ENCODE measurements at places on chromosomes 3 and 15. TPM values are rescaled to one million over a fixed set of nuclear protein-coding genes. Genes with fewer than 3 reads are reported as not detected.
A peak's percentile ranks its signal among the peaks of the same experiment; 100 is the strongest.

- no peak for DNase-seq
Observed at GRCh38 chr3:156760333-156760732, 65.8 kb upstream of the LEKR1 start.

- peak; percentile 82 for DNase-seq
Observed at GRCh38 chr3:160226026-160226907, 1.0 kb downstream of the C3orf80 start.

DNA sequence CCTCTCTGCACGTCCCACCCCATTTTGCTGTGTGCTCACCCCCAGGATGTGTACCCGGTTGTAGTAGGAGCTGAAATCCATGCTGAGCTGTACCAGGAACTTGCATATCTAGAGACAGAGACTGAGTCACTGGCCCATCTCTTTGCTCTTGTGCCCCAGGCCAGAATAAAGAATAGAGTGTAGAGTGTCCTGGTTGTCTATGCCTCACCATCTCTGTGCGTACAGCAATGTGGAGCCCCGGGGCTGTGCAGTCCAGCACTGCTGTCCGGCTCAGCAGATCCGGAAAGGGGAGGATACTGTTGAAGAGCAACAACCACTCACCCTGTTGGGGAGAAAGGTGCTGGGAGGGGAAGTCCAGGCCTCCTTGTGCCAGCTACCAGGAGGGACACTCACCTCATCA is 2.6 kb downstream of the DALRD3 start:
- peak; percentile 28 for DNase-seq

GRCh38 chr3:270688-271087 is 74.1 kb downstream of the CHL1 start:
- DNase-seq = no peak

GRCh38 chr3:68067314-68067713 is 412.9 kb upstream of the SUCLG2 start:
- DNase-seq = no peak

GRCh38 chr15:76533060-76533820 is 196.7 kb downstream of the ISL2 start:
- DNase-seq = no peak

DNA sequence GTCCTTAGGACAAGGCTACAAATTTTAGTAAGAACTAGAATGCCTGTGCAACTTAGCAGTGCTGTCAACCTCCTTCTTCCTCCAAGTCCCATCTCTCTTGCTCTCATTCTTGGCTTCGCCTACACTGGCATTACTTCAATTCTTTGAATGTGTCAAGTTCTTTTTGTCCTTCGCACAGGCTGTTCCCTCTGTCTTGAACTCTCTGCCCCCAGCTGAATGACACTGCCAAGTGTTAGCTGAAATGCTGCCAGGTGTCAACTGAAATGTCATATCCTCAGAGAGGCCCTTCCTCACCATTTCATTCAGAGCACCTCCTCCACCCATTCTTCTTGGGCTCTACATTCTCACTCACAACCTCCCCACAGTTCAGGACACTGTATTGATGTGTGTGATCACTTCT is 48.8 kb upstream of the PSMD6 start:
- DNase-seq = no peak

GRCh38 chr3:174973465-174973864 is 114.3 kb downstream of the NAALADL2 start:
- no peak for DNase-seq

DNA sequence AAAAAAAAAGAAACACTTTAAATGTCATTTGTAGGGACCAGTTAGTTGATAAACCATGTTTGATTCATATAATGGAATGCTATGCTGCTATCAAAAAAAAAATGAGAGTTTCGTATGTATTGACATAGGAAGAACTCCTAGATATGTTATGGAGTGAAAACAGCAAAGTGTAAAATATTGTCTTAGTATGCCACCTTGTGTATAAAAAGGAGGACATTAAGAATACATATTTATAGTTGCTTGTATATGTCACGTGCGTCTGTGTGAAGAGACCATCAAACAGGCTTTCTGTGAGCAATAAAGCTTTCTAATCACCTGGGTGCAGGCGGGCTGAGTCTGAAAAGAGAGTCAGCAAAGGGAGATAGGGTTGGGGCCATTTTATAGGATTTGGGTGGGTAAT is 39.5 kb downstream of the KBTBD8 start:
- no peak for DNase-seq

DNA sequence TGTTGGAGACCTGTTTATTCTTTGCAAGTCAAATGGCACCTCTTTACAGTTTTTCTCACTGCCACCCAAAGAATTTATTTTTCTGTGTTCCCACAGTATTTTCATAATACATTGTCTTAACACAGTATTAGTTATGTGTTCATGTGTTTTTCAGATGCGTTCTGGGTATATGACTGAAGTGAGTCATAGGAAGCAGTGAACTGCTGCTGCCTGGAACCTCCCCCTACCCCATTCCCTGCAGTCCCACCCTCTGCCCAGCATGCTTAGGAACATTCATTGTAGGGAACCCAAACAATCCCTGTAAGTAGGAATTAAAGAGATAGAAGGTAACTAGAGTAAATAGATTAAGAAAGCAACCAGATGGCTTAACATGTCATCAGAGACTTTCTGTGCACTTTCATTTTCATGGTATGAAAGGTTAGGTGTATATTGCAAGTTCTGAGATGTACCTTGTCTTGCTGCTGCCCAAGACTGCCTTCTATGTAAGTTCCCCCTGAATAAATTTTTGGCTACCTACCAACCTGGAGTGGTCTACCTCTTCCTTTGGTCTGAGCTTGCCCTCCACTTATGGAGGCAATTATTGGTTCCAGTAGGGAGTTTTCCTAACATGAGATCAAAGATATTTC is 21.9 kb upstream of the SQOR start:
- DNase-seq = peak; percentile 54

DNA sequence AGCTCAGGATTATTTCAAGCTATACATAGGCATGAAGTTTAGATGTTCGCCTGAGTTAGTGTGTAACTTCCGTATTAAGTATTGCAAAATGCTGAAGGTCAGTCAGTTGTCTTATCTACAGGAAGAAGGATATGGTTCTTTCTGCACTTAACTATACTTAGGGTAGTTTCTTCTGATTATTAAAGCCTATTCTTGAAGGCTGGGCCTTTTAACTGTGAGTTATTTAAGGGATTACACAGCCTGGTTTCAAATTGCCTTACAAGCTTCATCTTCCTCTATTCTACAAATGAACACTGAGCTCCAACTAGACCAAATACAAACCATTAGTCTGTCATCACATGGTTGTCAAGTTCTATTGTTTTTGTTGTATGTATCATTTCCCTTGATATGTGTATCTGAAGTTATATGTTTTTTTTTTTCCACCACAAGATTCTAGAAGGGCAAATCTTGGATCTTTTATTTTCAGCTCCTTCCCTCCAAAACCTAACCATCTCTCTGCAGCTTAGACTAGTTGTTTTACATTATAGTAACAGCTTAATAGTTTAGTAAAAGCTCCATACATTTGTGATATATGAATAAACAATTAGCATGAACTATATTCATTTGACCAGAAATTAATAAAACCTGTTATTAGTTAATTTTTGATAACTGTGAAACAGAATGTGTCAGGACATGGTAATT is 272.9 kb upstream of the KCNMB2 start:
- no peak for DNase-seq

Gene GMNC
- not detected for total RNA-seq

Gene ZNF662
- 1.3 TPM for total RNA-seq

Gene CADPS
- 11.7 TPM for total RNA-seq

Gene C3orf85
- total RNA-seq = not detected
